AG04450 (cell line): ENCODE measurements at places on chromosomes 1 and 21.
A peak's percentile ranks its signal among the peaks of the same experiment; 100 is the strongest.

DNA sequence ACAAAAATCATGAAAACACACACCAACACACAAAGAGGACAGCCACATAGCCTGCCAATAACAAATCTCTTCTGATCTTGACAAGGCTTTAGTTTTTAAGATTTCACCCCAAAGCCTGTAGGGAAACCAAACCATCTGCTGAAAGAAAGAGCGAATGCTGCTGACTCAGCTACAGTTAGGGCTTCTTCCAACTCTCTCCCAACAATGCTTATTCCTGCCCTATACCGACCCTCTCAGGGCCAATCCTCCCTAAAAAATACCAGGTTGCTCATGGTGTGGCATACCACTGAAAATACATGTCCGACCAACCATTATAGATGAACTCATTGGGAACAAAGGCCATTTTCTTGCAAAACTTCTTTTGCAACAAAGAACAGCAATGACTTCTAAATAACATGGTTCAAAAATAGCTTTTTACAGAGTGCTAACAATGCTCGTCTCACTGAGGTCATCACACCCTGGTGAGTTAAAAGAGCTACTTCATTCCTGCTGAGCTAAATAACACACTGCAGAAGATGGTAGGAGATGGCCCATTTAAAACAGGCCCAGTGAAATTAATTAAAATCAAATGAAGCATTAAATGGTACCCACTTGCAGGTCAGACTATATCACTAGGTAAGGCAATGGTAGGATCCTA, 86.1 kb downstream of the KIAA0319L start:
- DNase-seq: no peak

GRCh38 chr1:3680488-3681230, 28.3 kb downstream of the TP73 start:
- no peak for DNase-seq

DNA sequence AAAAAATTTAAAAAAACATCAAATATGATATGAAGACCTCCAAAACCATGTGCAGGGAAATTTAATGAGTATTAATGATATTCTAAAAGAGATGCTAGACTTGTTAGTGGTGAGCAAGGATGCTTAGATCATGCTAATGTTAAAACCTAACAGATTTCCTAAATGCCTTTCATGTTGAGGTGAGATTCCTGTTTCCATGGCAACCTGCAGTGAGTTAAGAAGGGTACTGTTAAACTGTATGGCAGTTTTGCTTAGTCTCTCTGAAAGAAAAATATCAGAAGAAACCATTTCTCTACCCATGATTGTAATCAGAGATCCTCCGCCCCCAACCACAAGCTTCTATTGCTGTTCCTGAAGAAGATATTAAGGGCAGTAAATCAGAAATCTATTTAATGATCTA, 321.6 kb upstream of the LRRC7 start:
- no peak for DNase-seq

DNA sequence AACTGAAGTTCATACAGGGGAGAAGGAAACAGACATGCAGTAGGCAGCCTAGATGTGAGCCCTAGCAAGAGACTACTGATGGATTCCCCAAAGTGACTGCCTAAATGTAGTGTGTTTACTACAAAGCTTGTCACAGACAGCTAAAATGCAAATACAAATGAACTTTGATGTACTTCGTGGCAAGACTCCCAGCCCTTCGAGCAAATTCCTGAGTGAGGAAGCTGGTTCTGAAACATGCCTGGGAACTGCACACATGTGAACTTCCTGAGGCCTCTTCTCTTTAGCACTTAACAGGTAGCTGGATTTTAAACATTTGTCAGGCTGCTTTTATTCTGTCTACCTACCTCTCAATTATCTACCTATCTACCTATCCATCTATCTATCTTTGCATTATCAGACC, 6.7 kb upstream of the IRF2BP2 start:
- DNase-seq: no peak

DNA sequence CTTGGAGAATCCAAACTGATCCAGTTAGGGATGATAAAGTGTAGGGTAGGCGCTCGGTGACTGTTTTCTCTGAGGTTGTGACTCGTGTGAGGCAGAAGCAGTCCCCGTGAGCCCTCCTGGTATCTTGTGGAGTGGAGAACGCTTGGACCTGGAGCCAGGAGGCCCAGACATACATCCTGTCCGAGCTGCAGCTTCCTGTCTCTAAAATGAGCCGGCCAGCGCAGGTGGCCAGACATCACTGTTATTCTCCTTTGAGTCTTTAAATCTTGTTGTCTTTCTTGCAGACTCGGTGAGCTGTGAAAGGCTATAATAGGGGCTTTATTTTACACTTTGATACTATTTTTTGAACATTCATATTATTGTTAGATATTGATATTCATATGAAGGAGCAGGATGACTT, 12.3 kb downstream of the PCSK9 start:
- no peak for DNase-seq

DNA sequence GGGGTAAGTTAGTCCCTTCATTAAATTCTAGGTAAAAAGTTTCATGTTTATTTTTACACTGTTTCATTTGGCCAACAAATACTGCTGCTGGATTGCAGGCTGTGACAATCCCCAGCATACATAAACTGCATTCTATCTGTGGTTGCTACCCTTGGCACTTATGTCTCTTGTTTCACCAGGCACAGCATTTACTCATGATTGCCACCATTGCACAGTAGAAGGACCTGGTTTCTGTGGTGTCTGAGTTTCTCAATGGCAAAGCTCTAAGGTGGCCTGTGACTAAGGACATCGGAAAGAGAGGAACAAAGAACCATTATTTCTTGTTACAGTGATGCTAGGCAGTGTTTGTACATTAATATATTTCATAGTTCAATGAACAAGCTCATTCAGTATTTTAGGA, 878.4 kb upstream of the NEGR1 start:
- no peak for DNase-seq

DNA sequence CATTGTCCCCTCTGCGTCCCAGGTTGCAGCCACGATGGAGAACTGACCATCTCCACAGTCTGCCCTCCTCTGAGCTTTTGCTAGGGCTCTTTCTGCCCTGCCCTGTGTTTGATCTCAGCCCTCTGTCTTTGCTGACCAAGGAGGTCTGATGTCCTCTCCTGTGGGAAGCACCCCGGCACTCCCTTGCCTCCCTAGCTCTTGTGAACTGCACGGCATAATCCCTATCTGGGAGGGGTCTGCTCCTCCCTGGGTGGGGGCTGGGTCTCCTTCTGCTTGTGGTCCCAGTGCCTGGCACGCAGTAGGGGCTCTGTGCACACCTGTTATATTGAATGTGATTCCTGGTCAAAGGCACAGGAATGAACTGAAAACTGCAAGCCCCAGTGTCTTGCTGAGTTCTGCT, 2.4 kb downstream of the DRAXIN start:
- DNase-seq: no peak

- DNase-seq: no peak
Measured at GRCh38 chr1:38274974-38275373, 228.4 kb upstream of the POU3F1 start.

DNA sequence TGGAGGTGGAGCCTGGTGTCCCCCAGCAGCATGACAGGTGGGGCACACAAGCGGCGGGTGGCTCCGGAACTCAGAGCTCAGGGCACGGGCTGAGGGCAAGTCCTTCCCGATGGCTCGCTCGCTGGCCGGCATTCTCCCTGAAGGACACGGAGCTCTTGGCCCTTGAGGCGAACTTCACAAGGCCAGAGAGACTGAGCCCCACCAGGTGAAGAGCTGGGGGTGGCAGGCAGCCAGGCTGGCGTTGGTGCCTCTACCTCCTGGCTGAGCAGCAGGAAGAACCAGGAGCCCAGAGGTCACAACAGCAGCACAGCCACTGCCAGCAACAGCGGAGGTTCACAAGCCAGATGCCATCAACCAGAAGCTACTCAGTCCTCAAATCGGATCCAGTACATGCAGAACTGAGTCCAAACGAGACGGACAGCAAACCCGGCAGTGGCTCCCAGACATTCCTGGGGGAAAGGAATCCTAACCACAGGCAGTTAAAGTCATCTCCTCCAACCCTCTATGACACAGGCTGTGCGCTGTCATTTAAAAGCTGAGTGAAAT, 54.1 kb downstream of the NPHP4 start:
- peak; percentile 27 for DNase-seq

DNA sequence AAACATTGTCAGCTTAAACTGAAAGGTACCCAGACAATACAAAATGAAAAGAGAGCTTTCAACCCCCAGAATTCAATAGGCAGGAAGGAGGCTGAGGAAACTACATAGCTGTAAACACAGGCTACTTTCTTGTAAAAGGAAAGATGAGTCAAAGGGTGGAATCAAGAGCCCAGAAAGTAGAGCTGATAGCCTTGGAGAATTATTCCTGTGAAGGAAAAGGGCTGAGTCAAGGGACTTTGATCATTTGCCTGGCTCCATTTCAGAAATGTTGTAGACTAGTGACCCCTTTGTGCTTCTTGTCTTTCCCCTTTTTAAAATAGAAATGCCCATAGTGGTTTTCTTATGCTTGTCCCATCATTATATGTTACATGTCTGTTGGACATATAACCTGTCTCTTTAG, 597.6 kb downstream of the ADGRL2 start:
- DNase-seq: no peak

DNA sequence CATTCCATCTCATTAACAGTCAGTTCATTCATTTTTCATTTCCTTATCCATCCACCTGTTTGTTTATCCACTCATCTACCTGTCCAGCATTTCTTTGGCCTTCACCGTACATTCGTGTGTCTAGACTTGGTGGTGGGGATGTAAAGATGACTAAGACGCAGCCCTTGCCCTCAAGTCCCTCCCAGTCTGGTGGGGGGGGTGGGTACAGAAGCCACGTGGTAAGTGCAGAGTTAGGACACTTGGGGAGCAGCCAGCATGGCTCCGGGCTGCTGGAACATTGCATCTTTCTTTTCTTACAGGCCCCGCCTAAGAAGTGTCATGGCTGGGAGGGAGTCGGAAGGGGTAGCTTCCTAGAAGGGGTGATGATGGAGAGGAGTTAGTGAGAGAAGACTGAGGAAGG, 17.2 kb downstream of the KIF26B start:
- DNase-seq: no peak

GRCh38 chr21:42312626-42313104, 2.5 kb downstream of the TFF3 start:
- DNase-seq: no peak

DNA sequence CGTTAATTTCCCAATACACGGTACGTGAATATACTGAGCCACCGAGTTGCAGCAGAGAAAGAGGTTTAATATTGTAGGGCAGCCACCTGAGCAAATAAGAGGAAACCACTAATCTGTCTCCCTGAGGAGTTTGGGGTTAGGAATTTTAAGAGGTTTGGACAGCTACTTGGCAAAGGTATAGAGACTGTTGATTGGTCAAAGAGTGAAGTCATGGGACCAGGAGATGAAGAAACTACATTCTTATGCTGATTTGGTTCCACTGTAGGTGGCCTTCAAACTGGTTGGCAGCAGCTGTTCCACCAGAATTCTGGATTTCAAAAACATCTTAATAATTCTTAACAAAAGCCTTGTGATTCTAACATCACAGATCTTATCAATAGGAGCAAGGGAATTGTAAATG, 485.4 kb upstream of the PRMT6 start:
- DNase-seq: no peak

DNA sequence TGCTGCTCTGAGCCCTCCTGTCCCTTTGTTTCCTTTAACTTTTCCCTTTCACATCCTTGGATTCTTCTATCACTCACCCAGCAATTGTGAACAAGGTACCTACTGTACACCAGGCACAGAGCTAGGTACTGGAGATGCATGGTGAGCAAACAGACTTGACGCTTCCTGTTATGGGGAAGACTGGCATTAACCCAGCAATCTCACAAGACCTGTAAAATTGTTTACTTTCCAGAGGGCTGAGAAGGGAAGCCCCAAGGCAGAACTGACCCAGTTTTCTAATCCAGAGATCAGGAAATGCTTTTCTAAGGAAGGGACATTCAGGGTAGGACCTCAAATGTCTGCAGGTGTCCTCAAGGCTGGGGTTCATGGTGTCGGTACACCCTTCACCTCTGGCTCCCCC, 171.6 kb upstream of the KAZN start:
- no peak for DNase-seq

DNA sequence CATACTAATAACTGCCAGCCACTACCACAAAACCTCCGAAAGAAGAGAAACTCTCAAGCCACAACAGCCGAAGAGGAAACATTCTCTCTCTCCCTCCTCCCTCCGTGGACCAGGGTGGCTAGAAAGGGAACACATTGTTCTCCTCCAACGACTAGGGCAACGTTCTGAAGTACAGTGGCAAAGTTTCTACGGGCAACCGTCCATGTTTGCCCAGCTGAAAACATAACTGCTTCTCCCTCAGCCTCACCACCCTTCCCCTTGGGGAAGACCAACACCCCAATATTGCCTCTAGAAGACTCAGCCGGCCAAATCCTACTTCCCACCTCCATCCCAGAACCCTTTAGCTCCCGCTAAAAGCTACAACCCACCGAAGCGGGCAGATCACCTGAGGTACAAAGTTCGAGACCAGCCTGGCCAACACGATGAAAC, 2.0 kb downstream of the GLUL start:
- no peak for DNase-seq

- no peak for DNase-seq
Measured at GRCh38 chr1:94757931-94758330, 62.2 kb upstream of the SLC44A3 start.

- DNase-seq: no peak
Measured at GRCh38 chr21:36122977-36123376, 11.9 kb upstream of the CBR3 start.
